ENCODE measurements at places on chromosomes 11 and 22.

GRCh38 chr22:30045901-30046715 lies 34.2 kb upstream of the HORMAD2 start:
- DNase-seq = no peak

DNA sequence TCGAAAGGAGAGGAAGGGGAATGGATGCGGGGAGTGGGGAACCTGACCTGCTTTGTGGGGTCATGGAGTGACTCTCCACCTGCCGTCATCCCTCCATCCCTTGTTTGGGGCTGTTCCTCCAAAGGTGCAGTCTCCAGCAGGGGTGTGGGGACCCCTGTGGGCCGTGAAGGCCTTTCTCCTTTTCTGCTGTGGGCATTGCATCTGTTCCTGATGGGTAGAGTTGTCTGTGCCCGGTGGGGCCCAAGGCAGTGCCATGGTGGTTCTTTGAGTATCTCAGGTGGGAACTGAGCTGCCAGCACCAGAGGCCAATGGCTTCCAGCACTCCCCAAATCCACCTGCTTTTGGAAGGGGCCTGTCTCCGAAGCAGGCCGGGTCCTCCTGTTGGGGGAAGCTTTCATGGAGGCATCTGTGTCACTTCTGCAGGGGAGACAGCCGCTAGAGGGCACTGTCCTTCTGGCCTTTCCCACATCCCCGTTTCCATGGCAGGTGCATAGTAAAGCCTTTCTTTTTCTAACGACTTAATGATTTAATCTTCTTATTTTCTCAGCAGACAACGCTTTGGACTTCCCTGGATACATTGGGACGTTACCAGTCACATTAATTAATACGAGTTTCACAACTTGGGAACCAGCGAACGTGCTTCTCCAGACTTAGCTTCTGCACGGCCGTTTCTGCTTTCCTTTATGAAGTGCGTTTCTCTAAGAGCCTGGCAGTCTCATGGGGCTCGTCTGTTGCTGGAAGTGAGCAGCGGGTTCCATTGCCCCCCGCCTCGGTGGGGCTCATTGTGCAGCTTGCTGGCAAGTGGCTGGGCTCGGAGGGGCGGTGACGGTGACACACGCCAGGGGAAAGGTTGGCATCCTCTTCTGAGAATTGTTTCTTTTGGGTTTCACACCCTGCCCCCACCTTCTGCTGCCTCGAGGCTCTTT lies 57.1 kb downstream of the PARVB start:
- peak; percentile 44 for DNase-seq

DNA sequence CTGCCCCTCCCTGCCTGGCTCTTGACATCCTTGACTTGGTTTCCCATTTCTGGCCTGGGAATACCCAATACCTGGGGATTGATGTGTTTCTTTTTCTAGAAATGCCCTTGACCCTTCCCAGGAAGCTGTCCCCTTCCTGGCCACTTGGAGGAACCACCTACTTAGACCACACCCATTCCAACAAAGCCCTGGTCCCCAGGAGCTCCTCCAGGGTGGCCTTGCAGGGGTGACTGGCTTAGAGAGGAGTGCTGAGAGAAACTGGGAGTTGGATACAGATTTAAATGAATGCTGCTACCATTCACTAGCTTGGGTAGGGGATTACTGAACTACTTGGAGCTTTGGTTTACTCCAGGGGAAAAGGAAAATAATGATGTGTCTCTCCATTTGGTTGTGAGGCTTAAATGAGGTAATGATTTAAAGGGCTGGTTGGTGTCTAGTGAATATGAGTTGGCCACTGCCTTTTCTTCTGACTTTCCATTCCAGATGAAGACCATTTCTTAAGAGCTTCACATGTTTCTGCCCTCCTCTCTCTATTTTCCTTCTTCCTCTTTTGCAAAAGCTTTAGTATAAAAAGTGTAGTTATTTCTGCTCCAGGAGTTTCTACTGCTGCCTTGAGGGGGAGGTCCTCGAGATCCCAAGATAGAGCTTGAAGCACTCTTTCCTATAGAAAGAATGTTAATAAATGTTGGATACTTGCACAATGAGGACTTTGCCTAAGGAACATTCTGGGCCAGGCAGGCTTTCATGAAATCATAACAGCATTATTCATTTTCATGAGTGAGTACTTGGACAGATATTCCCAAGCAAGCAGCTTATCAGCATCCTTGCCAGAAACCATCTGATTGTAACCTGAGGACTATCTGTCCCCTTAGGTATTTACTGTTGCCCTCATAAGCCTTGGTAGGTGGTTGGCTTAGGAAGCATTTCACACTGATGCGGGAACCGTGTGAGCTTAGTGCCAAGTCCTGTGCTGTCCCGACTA lies 22.4 kb downstream of the PANX1 start:
- DNase-seq = no peak

GRCh38 chr11:123760894-123761293 lies 6.6 kb upstream of the OR6X1 start:
- no peak for DNase-seq

- no peak for DNase-seq
These were observed 9.3 kb downstream of the OAF start for GRCh38 chr11:120219938-120220746.

DNA sequence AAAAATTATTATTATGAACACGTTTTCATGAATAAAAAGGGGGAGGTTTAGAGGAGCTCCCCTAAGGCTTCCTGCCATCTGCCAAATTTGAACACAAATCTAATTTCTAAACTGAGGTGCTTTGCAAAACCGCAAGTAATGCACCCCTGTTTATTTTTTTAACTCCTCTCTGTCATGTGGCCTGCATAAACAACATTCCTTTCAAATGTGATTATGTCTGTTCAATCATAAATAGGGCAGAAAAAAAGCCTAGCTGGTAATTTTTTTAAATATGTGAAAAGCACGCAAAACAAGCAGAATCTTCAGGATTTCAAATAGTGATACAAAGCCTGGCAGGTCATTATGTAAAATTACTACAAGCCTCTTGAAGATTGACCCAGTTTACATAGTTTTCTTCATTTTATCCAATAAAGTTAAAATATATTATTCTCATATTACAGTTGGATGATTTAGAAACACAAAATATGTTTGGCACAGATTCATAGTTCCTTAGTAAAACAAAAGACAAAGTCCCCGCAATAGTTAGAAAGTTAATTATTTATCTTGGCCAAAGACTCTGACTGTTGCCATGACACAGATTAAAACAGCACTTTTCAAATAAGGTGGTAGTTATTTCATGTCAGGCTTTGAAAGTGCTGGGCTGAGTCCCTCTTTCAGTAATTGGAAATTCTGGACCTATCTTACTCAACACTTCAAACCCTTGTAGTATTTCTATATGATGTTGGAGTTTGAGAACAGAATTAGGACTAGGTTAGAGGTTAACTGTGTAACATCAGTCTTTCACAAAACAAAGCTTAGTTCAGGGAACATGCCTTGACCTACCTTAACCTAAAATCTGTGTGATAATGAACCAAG lies 200.3 kb upstream of the MPPED2 start:
- no peak for DNase-seq

Data from AG04450 (cell line).